GF-D8 (cell line): ENCODE measurements at places on chromosomes 12 and 14.

DNA sequence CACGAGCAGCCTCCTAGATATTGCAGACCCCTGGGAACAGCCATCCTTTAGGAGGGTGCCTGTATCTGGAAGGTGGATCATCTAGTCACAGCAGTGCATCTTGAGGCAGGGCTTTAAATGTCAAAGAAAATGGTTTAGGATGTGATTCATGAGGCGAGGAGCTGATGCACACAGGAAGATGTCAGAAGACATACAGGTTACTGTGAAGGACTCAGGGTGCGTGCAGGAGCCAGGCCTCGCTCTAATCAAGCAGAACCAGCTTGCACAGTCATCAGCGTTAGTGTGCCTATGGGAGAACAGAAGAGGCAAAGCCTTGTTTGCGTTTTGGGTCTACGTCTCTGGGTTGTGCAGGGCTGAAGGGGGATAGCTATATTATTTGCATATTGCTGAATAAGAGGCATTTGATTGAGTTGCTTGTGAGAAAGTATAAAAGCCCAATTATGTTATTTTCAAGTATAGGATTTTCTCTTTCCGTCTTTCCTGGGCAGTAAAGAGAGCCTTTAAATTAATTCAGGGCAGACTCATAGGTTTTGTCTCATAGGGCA, 77.3 kb upstream of the RPH3A start:
- no peak for DNase-seq

- no peak for DNase-seq
Measured at GRCh38 chr12:106309671-106310505, 7.4 kb downstream of the TCP11L2 start.

DNA sequence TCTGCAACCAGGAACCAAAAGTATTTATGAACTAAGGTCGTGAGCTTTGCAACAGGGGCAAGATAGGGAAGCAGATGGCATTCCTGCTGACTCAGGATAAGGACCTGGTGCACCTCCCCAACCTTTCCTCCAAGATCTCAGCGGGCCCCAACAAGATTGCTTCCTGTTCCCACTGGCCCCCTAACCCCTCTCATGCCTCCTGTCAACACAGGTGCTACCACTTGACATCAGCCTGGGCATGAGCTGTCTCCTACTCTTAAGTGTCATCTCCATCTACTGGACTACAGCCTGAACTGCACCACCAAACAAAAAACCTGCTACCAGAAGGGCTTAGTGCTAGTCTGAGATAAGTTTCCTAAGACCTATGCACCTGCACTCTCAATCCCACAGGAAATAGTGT, 32.7 kb downstream of the MED6 start:
- no peak for DNase-seq

DNA sequence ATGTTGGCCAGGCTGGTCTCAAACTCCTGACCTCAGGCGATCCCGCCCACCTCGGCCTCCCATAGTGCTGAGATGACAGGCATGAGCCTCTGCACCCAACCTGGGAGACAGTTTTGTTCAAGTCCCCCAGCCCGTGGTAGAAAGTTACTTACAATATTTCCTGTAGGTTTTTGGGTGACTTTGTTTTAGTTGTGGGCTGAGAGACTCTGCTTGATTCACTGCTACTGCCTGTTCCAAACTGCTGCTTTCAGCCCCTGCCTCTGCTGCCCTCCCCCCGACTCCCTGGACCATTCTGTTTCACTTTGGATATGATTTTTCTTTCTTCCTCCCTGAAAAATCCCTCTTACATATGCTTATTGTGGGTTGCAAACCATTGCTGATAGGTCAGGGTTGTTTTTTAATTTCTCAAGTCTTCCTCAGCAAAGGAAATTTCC, 13.4 kb upstream of the PCNX1 start:
- DNase-seq = no peak

DNA sequence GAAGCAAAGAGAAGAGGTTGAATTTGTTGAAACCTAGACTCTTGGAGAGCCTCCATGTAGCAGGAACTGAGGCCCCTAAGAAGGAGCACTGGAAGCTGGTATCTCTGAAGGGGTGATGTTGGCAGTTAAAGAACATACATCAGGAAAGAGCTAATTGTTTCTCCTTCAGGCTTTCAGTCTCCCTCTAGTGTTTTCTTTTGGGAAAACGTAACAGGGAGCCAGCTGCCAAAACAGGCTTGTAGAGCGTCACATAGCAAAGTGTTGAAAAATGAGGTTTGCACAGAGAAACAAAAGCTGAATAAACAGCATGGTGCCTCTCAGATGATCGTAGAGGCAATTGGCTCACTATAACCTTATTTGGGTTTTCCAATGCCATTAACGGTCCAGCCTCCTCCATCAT, 46.9 kb upstream of the CAND1 start:
- DNase-seq = no peak

DNA sequence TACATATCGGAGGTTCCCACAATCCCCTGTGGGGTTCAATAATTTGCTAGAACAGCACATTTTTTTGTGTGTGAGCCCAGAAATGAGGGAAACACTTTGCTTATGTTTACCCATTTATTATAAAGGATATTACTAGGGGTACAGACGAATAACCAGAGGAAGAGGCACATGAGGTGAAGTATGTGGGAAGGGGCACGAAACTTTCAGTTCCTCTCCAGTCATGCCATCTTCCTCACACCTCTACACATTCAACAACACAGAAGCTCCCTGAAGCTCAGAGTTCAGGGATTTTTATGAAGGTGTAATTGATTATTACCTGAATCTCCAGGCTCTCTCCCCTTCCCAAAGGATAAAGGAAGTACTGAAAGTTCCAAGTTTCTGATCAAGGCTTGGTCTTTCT, 30.2 kb upstream of the DYRK2 start:
- no peak for DNase-seq

- no peak for DNase-seq
Measured at GRCh38 chr14:50875359-50876070, 3.7 kb downstream of the ABHD12B start.

DNA sequence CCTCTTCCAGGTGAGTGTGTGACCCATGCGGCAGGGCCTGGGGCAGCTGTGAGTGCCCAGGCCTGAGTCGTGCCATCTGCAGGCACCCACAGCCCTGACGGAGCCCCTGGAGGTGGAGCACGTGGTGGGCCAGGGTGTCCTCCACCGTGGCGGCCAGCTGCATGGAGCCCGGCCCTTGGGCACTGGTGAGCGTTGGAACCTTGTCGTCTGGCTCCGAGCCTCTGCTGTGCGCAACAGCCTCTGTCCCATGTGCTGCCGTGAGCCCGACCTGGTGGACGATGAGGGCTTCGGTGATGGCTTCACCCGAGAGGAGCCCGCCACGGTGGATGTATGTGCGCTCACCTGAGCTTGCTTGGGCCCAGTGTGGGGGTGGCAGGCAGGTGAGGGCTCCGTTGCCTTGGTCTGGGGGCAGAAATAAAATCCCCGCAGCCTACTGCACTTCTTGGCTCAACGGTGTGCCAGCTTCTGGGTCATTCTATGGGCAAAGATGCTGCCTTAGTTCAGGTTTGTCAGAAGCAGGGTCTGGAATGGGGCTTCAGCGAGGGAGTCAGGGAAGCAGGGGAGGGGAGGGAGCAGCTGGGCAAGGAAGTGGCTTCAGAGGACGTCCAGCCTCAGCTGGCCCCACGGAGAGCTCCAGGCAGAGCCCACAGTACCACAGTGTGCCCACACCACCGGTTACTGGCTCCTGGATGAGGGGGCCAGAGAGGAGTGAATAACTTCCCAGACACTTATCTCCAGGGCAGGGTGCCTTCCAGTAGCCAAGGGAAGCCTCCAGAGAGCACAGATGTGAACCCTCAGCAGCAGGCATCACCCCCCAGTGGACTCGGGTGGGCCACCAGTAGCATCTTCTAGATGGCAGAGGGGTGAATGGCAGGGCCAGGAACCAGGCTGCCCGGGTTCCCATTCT, 1.2 kb upstream of the ARL6IP4 start:
- DNase-seq = no peak

DNA sequence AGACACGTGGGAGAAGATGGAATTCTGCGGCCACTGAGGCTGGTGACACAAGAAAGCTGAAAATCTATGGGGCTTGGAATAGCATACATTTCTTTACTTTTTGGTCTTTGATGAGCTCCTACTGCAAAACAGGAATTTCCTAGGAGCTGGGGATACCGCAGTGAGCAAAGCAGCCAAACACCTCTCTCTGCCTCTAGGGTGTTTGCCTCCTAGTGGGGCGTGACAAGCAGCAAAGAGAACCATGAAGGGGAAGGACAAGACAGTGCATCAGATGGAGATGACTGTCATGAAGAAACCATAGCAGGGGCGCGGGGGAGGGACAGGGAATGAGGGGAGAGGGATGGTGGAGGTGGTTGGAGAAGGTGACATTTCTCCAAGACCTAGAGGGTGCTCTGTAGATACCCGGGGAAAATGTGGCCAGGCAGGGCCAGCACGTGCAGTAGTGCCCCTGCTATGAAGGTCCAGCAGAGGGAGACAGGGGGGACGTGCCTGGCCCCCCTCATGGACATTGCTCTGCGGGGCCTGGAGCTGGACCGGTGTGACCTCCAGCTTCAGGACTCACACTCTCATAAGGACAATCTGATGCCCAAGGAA, 58.6 kb downstream of the SERPINA3 start:
- DNase-seq = no peak

- no peak for DNase-seq
Measured at GRCh38 chr14:62706217-62706616, 339.0 kb downstream of the KCNH5 start.

DNA sequence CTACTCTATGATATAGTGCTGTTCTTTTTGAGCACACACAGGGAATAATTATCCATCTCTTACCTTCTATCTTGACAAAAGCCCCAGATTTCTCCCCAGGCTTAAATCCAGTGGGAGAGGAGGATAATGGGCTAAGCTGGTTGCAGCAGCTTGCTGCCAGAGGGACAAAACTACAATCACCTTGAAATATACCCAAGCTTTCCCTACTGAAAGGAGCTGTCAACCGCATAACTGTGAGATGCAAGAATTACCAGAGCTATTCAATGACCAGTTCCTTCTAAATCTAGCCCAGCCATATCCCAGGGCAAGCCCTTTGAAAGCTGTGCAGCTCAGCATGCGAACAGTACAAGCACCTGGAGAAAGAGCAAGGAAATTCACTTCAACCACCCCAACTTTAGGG, 943 bp upstream of the MGAT4C start:
- no peak for DNase-seq

- DNase-seq = no peak
Measured at GRCh38 chr12:25592725-25593495, 39.8 kb upstream of the LMNTD1 start.

GRCh38 chr14:32372154-32372553, 43.1 kb downstream of the AKAP6 start:
- DNase-seq = no peak

DNA sequence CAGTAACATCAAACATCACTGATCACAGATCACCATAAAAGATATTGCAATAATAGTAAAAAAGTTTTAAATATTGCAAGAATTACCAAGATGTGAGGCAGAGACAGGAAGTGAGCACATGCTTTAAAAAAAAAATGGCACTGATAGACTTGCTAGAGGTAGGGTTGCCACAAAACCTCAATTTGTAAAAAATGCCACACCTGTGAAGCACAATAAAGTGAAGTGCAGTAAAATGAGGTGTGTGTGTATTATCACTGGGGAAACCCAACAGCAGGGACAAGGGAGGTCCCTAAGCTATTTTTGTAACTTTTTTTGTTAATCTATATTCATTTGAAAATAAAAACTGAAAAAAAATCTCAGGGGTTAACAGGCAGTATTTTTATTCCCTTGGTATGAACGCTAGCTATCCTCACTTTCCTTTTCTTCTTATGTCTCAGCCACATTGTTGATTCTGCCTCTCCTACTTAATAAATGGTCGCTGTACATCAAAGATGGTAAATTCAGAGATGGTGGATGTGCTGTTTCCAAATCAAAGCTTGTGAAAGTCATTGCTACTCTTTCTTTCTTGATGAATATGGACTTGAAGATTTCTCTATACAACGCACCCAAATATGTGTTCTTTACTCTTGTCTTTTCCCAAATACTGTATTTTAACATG, 14.0 kb upstream of the KLRD1 start:
- DNase-seq = no peak

DNA sequence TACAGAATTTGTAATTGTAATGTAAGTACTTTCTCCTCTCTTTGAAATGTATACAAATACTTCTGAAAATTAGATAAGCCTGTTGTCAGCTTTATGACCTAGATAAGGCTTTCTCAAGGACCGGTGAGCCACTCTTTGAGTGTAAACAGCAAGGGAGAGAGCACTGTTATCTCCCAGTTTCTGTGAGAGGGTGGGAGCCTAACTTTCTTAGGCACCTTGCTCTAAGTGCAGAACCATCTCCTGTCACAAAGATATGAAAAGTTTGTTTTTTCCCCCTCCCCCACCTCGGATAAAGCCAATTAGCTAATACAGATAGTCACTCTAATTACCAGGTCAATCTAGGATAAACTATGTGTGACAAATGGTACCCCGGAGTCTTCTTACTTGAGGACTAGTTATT, 35.8 kb downstream of the CAPS2 start:
- DNase-seq = no peak

DNA sequence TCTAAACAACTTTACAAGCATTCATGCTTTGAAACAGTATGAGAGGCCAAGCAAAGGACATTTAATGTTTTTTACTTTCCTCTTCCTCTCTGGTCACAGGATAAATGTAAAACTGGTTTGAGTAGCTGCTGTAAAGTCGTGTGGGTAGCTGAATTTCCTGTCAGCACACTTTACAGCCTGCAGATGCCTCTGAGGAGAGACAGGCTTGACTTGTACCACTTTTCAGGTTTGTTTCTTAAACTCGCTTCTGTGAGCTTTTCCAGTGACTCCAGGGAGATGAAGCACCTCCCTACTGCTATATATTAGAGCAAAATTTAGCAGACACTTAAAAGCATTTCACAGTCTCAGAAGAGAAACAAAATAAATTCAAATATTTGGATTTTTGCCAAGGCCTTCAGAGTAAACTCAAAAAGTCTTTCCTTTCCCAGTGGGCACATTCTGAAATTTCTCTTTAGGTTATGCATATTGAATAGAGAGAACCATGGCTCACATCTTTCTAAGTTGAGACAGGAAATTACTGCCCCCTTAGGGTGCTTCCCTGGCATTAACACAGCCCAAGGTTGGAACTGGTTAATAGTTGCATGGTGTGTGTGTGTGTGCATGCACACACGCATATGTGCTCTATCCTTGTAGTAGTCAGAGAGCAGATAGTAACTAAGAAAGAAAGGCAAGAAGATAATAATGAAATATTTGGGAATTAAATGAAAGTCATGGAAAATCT, 557.3 kb upstream of the MIS18BP1 start:
- DNase-seq = no peak

- DNase-seq = no peak
Measured at GRCh38 chr12:17020765-17021164, 414.8 kb upstream of the LMO3 start.

DNA sequence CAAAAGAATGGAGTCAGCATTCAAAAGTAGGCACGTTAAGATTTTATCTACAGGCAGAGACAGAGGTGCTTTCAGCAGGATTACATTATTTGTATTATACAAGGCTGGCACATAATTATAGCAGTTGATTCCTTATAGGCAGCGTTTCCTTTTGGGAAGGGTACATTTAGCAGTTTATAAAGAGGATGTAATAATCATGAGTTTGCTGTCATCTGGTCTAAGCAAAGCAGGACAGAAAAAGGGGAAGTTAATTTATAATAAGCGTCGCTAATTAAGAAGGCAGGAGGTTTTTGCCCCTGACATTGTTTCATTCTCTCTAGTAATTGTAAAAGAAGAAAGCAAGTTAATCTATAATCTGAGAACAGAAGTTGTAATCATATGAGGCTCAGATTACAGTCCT, 259.9 kb upstream of the MDGA2 start:
- no peak for DNase-seq
